ENCODE measurements at places on chromosomes 13 and 19.

DNA sequence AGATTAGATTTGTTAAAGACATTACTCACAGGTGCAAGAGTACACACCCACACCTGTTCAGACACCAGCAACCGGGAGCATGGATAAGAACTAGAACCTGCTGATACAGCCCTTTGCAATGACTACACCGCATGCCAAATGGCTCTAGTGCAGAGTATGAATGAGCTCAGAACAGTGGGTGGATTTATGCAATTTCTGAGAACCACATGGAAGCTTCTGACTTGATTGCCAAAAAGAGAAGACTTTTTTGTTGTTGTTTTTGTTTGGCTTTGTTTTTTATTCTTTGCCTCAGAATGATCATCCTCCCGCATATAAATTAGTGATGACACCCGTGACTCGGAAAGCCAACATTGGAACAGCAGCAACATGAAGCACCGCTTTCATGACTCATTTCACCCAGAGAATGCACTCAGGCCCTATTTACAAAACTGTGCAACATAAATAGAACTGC, 77.4 kb upstream of the LRCH1 start:
- DNase-seq: peak; percentile 62

DNA sequence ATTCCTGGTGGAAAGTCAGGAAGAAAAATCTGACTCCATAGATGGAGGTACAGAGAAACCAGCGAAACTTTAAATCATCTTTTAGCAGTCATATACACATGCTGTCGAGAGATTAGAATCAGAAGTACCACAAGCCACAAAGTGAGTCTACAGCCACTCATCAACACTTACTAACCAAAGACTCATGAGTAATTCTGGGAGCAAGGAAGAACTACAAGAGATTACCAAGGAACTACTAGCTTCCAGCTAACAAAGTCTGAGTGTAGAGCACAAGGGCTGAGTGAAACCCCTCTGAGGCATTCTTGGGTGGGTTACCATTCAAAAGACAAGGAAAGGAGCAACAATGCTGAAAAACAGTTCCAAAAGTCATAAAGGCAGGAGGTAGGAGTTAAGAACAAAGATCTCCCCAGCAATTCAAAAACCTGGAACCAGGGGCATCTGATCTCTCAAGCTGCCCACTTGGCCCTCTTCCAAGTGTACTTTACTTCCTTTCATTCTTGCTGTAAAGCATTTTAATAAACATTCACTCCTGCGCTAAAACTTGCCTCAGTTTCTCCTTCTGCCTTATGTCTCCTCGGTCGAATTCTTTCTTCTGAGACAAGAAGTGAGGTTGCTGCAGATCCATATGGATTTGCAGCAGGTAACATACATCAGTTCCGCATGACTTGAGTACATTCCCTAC, 13.0 kb downstream of the RBM26 start:
- DNase-seq: peak; percentile 25

GRCh38 chr19:8512115-8512967, 1.6 kb downstream of the ZNF414 start:
- DNase-seq: peak; percentile 49

DNA sequence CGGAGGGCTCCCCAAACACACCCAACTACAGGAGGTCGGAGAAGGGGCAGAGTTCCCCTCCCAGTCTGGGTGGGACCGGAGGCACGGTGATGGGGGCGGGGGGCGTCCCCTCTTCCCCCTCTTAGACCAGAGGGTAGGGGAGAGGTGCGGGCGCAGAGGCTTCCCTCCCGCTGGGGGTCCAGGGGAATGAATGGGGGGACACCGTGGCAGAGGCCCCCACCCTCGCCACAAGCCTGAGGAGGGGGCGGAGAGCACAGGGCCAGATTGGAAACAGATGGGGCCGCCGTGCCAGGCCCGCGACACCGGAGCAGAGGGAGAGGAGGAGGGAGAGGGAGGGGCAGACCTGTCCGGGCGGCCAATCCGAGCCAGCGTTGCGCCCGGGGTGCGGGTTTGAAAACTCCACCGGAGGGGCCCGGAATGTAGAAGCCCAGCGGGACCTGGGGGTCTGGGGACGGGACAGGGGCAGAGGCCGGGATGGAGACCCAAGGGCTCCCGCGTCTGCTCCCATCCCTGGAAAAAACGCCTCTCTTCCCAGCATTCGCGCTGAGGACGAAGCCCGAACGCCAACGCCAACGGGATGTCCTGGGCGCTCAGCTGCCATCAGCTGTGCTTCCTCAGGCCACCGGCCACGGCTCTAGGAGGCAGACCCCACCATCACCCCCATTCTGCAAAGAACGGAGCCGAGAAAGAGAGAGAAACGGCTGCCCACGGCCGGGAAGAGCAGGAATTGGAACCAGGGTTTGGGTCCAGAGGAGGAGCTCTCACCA, 46.8 kb downstream of the PTPRS start:
- DNase-seq: peak; percentile 88

- no peak for DNase-seq
These were observed 86.5 kb downstream of the ATP11A start for GRCh38 chr13:112776354-112776753.

DNA sequence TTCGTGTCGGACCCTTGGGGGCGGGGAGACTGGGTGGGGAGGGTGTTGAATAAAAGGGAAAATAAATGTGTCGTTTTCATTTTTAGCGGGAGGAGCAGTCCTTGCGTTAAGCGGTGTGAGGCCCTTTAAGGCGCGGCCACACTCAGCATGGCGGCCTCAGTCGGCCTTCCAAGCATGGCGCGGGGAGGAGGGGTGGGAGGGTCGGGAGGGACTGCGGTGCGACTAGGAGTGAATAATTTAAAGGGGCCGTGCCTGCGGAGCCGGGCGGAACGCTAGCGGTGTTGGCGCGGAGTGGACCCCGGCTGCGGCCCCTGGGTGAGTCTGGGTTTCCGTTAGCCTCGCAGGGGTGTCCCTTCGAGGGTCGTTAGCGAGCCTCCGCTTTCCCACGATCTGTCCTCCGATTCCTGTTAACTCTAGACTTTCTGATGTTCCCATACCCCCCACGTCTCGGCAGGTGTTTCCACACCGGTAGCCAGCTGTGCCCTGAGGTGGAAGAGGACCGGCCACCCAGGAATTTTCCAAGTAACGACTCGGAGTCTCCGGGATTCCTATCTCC, 1.5 kb upstream of the PNPLA6 start:
- DNase-seq: peak; percentile 94

GRCh38 chr13:94139393-94139995, 340.0 kb downstream of the DCT start:
- no peak for DNase-seq

Measured in AG20443 (cell line).